ENCODE measurements at places on chromosomes 5 and 9.

DNA sequence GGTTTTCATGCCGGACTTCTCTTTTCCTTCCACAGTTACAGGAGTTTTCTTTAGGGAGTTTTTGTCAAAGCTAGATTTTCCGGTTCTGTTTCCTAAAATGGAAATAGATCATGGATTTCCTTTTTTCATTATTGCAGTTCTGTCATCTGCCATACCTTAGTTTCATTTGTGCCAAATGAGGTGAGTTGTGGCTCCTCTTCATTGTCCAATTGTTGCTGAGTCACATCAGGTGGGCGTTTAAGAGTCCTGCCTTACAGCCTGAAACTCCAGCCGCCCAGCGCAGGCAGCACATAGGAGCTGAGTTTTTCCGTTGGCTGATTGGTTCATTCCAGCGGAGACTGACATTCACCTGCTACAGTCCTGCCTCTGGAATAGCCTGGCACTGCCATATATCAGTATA lies 14.1 kb downstream of the SLC25A25 start:
- no peak for DNase-seq

DNA sequence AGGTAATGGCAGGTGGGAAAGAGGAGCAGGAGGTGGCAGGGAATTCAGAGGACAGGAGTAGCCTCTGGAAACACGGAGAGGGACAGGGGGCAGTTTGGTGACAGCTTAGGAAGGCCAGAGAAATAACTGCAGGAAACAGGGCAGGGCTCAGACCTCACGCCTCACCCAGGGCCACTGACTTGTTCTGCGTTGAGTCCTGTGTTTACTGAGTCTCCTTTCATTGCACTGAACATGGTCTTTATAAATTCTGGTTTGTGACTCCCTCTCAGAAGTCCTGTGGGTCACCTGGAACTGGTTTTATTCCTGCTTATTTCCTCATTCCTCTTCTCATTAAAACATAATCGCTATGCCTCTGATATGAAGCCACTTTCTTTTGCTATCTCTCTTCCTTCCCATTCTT lies 55.2 kb upstream of the ZNF622 start:
- no peak for DNase-seq

DNA sequence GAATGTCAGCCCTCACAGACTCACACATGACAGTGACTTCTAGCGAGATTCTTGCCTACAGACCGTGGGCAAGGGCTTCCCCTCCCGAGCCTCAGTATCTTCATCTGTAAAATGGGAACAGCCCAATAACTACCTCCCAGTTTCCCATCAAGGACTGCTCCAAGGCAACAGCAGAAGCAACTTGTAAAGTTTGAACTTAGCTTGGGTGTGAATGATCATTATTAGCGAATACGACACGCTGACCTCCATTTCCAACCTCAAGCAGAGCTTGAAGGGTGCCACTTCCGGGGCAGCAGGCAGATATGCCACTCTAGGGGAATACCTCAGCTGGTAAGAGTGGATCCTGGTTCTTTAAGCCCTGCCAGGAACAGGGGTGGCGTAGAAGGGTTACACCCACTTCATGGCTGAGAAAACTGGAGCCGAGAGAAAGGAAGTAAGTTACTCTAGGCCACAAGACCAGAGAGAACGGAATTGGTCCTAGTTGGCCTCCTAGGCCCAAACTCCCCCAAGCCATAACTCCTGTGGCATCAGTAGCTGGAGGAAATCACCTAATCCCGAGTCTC lies 2.0 kb downstream of the RNF44 start:
- DNase-seq: peak; percentile 15

DNA sequence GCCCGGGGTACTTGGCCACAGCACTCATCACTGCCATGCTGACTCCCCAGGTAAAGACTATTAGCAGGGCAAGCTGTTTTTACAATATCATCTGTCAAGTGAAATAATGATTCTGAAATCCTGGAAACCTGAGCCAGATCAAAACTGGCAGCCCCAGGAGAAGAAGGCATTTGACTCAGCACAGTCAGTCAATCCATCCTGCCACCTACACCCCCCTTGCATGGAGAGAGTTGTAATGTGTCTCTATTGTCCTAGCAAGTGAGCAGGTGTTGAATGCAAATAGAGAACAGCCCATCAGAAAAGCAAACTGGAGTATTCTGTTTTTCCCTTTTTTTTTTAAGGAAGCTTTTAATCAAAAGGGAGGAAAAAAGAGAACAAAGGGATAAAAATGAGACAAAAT lies 291.2 kb downstream of the BRINP1 start:
- no peak for DNase-seq

GRCh38 chr9:93500571-93501298 lies 47.4 kb upstream of the FAM120AOS start:
- DNase-seq: no peak

- DNase-seq: no peak
Measured at GRCh38 chr5:68554571-68555279, 339.2 kb downstream of the PIK3R1 start.

- no peak for DNase-seq
Measured at GRCh38 chr9:70679845-70680244, 265.4 kb upstream of the KLF9 start.
